ENCODE measurements at places on chromosomes 4 and X.

DNA sequence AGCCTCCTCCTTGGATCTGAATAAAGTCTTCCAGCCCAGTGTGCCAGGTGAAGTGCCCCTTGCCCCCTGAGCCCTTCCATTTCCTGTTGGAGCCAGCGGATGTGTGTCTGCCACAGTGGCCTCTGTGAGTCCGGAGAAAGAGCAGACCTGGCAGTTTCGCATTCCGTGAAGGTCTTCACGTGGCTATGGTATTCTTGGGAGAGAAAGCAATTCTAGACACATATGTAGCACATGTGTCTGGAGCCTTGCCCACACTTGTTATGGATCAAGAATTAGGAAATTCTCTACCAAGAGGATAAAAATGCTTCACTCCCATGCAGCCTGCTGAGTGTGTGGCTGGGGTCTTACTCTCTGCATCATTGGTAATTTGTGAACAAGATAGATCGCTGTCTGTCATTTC is 130.9 kb downstream of the REPS2 start:
- no peak for DNase-seq

DNA sequence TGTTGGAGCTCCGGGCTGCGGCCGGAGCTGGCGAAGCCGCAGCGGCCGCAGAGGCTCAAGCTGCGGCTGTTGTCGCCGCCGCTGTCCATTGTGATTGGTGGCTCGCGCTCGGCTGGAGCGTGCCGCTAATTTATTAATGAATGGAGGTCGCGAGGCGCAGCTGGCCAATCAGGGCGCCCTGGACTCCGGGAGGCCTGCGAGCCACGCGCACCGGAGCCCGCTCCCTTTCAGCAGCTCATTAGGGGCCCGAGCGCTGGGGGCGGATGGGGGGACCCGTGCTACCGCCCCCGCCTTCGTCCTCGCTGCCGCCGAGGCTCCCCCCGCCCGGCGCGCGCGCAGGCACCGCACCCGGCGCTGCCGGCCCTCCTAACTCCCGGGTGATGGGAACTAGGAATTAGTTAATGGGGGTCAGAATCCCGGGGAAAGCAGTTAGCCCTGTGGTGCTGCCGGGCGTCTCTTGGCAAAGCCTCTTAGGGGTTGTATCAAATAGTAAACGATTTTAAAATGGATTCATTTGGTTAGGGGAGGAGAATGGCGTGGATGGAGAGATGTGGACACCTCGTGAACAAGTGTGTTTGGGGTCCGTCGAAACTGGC is 589 bp upstream of the NEUROG2 start:
- DNase-seq: no peak

DNA sequence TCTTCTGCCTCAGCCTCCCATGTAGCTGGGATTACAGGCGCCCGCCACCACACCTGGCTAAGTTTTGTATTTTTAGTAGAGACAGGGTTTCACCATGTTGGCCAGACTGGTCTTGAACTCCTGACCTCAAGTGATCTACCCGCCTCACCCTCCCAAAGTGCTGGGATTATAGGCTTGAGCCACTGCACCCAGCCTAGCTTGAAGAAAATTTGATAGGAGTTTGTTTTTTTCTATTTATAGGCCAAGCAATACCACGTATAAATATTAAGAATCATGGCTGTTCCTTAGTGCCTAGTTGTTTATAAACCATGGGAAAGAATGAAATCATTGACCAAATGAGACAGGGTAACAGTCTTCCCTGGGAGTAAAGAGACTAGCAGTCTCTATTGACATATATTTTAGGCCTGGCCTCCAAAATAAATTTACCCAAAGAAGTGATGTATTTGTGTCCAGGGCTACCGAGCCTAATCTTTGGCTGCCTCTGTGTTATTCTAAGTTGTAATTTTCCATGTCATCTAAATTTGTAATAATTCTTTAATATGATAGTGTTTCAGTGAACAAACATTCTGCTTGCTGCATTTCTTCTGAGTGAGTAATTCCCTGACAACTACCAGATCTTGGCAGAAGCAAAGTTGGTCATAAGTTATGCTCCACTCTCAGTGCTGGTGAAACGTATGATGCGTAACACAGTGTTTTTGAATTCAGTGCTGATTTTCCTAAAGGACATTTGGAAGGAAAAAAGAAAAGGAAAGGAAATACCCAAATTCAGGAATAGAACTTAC is 10.3 kb downstream of the PKD2 start:
- DNase-seq: no peak

- DNase-seq: no peak
Observed at GRCh38 chrX:134545510-134545909, 85.5 kb downstream of the HPRT1 start.

GRCh38 chr4:36427696-36428095 is 146.3 kb downstream of the DTHD1 start:
- DNase-seq: no peak

DNA sequence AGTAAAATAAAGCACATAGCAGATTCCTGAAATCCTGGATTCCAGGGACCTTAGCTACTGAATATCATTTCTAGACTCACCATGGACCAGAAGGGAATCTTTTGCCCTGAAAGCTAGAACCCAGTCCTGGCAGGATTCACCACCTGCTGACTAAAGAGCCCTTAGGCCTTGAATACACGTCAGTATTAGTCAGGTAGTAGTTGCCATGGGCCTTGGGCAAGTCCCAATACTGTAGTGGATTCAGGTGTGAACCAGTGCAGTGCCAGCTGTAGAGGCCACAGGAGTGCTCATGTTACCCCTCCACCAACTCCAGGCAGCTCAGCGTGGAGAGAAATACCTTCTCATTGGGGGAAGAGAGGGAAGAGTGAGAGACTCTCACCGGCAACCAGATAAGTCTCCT is 64.1 kb upstream of the UBQLN2 start:
- DNase-seq: no peak

DNA sequence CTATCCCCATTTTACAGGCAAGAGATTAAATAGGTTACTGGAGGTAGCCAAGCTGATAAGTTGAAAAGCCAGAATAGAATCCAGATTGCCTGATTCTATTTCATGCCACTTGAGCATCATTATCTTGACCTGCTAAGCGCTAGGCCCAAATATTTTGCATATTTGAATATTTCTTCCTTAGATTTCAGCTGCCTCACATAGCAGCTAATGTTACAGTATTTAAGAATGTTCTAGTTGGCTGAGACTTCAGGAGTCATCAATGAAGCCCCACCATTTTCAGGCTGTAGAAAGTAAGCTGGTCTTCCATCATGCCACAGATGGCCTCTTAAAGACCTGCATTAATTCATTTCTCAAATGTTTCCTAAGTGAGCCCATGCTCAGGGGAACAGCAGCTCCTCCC is 121.4 kb downstream of the SHROOM3 start:
- no peak for DNase-seq

- peak; percentile 76 for DNase-seq
Observed at GRCh38 chrX:30637874-30638815, 15.1 kb upstream of the GK start.

- DNase-seq: no peak
Observed at GRCh38 chr4:112060212-112060611, 85.0 kb upstream of the FAM241A start.

DNA sequence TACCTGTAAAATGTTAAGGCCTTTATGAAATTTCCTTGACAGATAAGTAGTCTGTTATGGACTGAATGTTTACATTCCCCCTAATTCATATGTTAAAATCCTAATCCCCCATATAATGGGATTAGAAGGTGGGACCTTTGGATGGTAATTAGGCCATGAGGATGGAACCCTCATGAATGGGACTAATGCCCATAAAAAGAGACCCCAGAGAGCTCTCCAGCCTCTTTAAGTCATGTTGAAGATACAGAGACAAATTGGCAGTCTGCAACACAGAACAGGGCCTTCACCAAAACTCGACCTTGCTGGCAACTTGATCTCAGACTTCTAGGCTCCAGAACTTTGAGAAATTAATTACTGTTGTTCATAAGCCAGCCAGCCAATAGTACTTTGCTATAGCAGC is 1344.5 kb upstream of the PCDH7 start:
- no peak for DNase-seq

- DNase-seq: no peak
Observed at GRCh38 chrX:23786268-23786815, 3.4 kb downstream of the SAT1 start.

DNA sequence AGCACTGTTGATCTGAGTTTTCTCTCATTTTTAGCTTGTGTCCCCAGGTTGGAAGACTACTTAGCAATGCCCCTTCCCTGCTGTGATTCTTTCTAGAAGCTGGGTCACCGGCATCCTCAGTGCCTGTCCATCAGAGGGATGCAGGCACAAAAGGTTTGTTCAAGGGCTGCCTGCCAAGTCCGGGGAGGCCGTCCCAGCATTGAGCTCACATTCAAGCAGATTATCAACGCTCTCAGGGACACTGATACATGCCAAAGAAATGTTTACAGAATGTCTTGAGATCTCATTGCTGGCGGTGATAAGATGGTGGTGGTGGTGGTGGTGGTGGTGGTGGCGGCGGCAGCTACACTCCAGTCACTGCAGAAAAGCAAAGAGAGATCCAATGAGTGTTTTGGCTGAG is 79.6 kb upstream of the VCX3A start:
- DNase-seq: no peak

DNA sequence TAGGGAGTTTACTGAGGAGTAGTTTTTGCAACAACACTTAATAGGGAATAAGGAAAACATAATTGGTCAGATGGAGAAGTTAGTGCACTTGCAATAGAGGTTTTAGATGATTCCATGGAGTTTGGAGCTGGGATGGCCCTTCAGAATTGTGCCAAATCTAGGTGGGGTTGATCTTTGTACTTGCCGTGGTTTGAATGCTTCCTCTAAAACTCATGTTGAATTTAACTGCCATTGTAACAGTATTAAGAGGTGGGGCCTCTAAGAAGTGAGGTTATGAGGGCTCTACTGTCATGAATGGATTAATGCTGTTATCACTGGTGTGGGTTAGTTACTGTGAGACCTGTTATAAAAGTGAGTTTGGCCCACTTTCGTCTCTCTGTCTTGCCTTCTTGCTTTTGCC is 94.4 kb upstream of the BOD1L1 start:
- no peak for DNase-seq

DNA sequence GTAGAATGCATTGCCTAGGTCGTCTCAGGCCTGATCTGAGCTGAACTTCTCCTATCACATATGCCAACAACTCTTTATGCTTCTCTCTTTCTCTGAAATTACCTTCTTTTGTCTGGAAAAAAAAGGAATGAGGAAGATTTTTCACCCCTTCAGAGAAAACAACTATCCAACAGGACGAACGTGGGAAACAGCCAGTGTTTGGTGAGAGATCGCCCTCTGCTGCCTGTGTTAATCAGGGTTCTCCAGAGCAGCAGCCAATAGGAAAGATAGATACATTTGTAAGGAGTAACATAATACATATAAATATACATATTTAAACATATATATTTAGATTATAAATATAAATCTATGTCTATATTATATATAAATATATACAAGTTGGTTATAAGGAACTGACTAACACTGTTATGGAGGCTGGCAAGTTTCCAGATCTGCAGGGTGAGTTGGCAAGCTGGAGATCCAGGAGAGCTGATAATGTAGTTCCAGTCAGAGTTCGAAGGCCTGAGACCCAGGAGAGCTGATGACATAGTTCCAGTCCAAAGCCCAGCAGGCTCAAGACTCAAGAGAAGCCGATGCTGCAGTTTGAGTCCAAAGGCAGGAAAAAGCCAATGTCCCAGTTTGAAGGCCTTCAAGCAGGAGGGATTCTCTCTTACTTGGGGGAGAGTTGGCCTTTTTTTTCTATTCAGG is 13.3 kb downstream of the CETN2 start:
- DNase-seq: no peak

- DNase-seq: no peak
Observed at GRCh38 chr4:132076829-132077228, 1072.3 kb upstream of the PCDH10 start.

DNA sequence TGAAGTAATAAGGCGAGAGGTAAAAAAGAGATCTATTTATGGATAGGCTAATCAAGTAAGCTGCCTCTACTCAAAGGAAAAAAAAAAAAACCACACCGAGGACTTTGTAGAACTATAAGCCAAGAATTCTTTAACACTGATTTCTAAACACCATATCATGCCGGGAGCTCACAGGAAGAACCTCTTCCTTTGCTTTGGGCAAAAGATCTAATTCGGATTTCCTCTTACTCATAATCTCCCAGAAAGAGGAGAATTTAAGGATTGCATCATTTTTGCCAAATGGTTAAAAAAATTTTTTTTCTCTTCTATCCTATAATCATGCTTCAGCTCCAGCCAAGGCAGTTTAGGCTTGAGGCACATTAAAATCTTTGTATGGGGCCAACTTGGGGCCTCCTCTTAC is 95.5 kb downstream of the ZNF827 start:
- DNase-seq: no peak

GRCh38 chr4:111475001-111475400 is 670.3 kb upstream of the FAM241A start:
- DNase-seq: no peak

GRCh38 chr4:99591757-99592156 is 17.1 kb downstream of the MTTP start:
- DNase-seq: no peak

DNA sequence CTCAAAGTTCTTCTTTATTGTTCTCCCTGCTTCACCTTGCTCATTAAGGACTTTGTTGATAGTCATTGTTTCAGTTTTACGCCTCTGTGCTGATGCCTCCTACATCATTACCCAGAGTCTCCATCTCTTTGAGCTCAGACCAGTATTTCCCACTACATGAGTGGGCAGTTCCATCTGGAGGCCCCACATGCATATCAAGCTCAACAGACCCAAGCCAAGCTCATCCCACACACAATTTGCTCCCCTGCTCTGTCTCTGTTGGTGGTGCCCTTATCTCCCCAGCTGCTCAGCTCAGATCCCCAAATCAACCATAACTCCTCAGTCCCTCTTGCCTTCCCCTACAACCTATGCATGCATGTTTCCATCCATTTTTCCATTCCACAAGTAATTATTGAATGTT is 85.1 kb upstream of the EFNB1 start:
- DNase-seq: no peak

GRCh38 chr4:17665346-17665745 is 50.9 kb downstream of the MED28 start:
- no peak for DNase-seq

GRCh38 chrX:50863471-50863870 is 47.1 kb upstream of the BMP15 start:
- DNase-seq: no peak

GRCh38 chr4:36285784-36286480 is 4.5 kb downstream of the DTHD1 start:
- DNase-seq: peak; percentile 60

- no peak for DNase-seq
Observed at GRCh38 chr4:52142816-52143215, 91.7 kb downstream of the SPATA18 start.

DNA sequence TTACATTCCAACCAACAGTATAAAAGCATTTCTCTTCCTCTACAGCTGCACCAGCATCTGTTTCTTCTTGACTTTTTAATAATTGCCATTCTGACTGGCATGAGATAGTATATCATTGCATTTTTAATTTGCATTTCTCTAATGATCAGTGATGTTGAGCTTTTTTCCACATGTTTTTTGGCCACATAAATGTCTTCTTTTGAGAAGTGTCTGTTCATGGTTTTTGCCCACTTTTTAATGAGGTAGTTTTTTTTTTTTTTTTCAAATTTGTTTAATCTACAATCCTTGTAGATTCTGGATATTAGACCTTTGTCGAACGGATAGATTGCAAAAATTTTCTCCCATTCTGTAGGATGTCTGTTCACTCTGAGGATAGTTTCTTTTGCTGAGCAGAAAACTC is 39.5 kb upstream of the TBC1D19 start:
- DNase-seq: no peak

GRCh38 chr4:3010577-3010976 is 47.2 kb downstream of the GRK4 start:
- DNase-seq: no peak

- DNase-seq: no peak
Observed at GRCh38 chr4:34258176-34258575, 1986.1 kb downstream of the ARAP2 start.

Measured in HL-60 (cell line).